ENCODE measurements at places on chromosomes 5 and 9.

- no peak for DNase-seq
Observed at GRCh38 chr9:119689879-119690278, 320.6 kb upstream of the BRINP1 start.

- peak; percentile 27 for DNase-seq
Observed at GRCh38 chr9:83920469-83920926, 734 bp downstream of the KIF27 start.

DNA sequence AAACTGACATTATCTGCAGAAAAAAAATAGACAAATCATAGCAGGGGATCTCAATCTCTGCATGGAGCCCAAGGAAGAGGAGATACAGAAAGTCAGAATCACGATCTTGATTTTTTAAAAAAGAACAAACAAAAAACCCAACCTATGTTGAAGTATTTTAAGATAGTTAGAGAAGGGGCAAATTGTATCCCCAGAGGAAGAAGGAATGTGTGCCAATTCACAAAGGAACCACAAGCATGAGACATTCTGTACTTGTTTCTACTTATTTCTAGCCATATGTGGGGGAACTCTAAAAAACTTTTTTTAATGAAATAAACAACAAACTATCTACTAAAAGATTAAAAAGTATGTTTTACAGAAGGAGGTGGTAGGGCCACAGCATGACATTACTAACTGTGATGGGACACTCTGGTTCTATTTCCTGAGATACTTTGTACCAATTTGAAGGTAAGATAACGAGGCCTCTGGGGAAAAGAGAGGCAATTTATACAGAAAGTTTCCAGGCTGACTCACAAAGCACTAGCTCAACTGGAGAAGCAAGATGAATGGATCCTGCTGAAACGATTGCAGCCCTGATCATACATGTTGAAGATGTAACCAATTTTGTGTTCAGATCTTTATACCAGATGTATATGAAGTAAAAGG lies 22.5 kb downstream of the RANBP3L start:
- no peak for DNase-seq

DNA sequence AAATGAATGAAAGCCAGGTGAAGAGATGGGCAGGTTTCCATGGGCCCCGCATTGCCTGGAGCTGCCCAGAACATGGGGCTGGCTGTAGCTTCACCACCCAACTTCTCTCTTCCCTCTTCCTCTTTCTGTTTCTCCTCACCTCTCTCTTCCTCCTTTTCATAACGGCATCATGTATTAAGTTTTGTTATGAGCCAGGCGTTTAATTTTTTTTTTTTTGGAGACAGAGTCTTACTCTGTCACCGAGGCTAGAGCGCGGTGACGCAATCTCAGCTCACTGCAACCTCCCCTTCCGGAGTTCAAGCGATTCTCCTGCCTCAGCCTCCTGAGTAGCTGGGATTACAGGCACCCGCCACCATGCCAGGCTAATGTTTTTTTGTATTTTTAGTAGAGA lies 13.0 kb upstream of the SPINK4 start:
- DNase-seq: no peak

DNA sequence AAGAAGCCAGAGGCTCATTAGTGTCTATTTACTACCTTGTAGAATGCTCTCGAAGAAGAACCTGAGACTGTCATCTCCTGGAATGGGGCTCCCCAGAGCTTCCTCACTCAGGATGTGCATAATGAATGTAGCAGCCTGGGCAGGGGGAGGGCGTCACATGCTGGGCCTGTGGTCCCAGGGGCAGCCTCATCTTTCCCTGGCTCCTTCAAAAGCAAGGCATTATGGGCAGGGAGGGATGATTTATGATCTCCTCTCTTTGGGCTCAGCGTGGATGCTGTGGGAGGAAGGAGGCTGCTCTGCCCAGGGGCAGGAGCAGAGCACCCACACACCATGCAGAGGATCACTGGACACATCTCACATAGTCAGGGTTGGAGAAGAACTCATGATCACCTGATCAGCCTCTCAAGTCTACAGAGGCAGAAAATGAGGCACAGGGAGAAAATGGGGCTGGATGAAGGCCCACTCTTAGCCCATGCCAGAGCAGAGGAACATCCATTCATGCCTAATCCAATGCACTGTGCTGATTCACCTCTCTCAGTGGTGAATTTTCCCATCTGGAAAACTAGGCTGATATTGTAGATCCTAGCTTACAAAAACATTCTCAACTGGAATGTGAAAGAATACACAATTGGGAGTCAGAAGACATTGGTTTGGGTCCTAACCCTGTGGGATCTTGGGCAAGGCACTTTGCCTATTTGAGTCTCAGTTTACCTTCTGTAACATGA lies 173.7 kb downstream of the CARTPT start:
- DNase-seq: no peak
